ENCODE measurements at places on chromosomes 3 and 15.

- DNase-seq = no peak
Observed at GRCh38 chr15:36608180-36608579, 28.8 kb downstream of the CDIN1 start.

DNA sequence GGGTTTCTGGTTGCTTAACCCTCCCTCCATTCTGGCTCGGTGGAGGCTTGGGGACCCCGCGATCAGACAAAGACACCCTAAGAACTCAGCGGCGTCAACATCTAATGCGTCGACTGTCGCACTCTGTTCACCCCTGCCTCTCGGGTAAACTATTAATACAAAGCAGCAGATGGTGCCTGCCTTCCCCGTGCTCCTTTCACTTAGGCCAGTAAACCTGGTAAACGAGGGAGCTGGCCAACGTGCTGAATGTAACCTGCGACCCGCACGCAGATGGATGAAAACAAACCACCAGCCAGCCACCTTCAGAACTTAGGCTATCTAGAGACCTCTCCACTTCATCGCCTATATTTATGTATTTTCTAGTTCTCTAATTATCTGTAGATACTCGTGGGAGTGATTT, 848 bp upstream of the CADPS start:
- no peak for DNase-seq

DNA sequence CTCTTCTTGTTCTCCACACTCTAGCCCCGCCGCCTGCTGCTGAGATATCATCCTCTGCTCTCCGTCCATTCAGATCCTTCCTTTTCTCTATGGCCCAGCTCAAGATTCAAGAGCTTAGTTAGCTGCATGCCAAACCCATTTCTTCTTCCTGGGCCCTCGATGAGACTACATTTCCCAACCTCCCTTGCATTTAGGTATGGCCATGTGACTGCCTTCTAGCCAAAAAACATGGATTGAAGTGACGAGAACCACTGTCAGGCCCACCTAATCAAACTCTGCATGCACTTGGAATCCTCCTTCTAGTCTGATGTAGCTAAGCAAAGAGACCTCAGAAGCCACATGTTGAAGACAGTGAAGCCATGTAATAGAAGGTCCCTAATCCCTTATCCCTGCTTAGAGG, 308.2 kb downstream of the VPS13C start:
- DNase-seq = no peak

- DNase-seq = peak; percentile 82
Observed at GRCh38 chr3:50572158-50572557, 2.8 kb downstream of the HEMK1 start.

- no peak for DNase-seq
Observed at GRCh38 chr15:25242166-25242879, 196.5 kb downstream of the UBE3A start.

GRCh38 chr15:72796515-72797337, 13.2 kb upstream of the ADPGK start:
- peak; percentile 46 for DNase-seq

GRCh38 chr15:79032656-79033055, 57.9 kb downstream of the RASGRF1 start:
- no peak for DNase-seq

DNA sequence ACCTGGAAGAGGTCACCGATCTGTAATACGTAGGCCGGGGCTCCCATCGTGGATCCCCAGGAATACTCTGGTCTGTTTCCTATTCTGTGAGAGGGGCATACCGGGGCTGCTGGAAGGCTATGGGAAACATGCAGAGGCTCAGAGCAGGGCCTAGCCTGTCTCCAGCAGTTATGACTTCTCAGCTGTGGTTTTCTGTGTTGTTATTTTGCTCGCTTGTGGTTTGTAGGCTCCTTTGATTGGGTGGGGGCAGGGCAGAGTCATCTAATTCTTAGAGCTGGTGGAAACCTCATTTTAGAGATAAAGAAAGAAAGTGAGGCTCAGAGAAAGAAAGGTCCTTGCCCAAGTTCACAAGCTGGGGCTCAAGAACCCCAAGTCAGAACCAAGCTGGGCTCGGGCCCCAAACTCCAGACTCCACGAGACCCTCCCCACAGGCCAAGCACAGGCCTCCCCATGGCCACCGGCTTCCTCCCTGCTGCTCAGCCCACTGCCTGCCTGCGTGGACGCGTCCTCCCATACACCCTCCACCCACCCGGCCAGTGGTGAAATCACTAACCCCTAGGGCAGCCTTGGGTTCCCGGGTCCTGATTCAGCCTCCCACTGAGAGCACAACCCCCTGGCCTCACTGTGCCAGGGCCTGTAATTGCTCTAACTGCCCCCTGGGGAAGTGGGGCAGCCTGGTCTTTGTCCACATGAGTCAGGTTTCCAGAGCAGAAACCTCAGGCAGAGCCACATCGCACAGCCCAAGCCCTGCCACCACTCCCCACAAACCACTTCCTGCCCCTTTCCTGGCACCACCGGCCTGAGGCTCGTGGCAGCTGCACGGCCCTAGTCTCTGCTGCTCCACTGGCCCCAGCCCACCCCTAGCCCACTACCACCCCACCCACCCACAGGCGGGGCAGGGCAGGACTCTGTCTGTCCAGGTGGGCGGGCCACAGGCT, 270.8 kb downstream of the UACA start:
- DNase-seq = peak; percentile 75

- no peak for DNase-seq
Observed at GRCh38 chr3:196652961-196653795, 13.7 kb downstream of the NRROS start.

- peak; percentile 2 for DNase-seq
Observed at GRCh38 chr3:186643493-186643892, 3.3 kb downstream of the FETUB start.

DNA sequence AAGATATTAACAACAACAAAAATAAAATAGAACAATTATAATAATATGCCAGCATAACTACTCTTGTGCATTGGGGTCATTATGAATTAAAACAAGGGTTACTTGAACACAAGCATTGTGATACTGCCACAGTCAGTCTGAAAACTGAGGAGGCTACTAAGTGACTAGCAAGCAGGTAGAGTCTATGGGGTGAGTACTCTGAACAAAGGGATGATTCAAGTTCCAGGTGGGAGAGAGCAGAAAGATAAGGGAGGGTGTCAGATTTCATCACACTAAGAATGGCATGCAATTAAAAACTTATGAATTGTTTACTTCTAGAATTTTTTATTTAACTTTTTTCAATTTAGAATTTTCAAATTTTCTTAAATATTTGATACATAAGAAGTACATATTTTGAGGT, 754.4 kb upstream of the GOLIM4 start:
- DNase-seq = no peak

GRCh38 chr3:159817126-159817525, 171.5 kb upstream of the IL12A start:
- no peak for DNase-seq

- no peak for DNase-seq
Observed at GRCh38 chr3:31300456-31301443, 232.0 kb upstream of the STT3B start.

DNA sequence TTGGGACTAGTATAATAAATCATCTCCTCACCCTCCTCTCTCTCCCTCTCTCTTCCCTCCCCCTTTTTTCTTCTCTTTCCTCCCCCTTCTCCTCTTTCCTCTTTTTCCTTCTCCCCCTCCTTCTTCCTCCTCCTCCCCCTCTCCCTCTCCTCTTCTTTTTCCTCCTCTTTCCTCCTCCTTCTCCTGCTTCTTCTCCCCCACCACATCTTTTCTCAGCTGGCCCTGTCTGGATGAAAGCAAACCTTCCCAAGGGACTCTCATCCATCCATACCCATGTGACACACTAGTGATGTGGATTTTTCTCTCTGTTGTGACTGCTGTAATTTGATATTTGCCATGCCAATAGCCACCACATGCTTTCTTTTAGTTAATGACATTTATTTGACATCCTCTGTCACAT, 127.2 kb downstream of the EBLN2 start:
- no peak for DNase-seq

DNA sequence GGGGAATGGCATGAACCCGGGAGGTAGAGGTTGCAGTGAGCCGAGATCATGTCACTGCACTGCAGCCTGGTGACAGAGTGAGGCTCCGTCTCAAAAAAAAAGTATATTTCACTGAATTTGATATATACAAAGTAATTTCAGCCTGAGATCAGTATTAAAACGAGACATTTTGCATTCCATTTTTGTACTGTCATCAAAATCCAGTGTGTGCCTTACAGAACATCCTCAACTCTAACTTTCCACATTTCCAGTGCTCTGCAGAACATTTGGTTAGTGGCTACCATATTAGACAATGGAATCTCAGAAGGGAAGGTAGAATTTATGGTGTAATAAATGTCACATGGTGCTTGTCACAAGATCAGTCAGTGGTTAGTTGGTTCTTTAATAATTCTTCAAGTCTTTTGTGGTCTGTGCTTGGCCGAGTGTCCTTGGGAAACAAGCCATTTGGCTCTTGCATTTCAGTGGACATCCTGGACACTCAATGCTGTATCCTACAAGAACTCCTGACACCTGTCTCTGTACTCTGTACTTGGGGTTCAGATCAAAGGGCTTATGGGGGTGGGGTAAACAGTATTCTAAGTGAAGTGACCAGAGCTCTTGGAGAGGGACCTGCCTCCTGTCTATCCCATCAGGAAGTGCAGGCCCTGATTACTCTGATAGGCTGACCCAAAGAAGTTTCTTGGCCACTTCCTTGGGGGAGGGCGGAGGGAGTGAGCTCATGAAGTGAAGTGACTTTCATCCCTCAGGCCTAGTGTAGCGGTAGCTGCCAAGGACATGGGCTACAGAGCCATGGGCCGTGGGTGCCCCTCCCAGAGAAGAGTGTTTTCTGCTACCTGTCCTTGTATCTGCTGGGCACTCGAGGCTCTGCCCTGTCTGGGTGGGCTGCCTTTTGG, 3.7 kb downstream of the ACVR2B start:
- DNase-seq = no peak

DNA sequence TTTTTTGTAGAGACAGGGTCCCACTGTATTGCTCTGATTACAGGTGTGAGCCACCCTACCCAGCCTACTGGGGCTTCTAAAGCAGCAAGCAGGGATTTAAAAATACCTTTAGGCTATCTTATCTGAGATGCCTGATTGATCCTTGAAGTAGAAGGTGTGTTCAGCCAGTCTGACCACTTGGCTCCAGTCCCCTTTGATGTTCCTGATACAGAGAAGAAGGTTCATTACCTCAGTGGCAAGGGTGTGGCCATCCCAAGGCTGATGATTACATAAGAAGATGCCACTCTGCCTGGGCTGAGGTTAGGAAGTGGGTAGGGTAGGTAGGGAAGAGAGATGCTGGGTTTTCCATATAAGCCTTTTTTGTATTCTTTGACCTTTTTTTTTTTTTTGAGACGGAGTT, 11.2 kb upstream of the DCAF1 start:
- no peak for DNase-seq

DNA sequence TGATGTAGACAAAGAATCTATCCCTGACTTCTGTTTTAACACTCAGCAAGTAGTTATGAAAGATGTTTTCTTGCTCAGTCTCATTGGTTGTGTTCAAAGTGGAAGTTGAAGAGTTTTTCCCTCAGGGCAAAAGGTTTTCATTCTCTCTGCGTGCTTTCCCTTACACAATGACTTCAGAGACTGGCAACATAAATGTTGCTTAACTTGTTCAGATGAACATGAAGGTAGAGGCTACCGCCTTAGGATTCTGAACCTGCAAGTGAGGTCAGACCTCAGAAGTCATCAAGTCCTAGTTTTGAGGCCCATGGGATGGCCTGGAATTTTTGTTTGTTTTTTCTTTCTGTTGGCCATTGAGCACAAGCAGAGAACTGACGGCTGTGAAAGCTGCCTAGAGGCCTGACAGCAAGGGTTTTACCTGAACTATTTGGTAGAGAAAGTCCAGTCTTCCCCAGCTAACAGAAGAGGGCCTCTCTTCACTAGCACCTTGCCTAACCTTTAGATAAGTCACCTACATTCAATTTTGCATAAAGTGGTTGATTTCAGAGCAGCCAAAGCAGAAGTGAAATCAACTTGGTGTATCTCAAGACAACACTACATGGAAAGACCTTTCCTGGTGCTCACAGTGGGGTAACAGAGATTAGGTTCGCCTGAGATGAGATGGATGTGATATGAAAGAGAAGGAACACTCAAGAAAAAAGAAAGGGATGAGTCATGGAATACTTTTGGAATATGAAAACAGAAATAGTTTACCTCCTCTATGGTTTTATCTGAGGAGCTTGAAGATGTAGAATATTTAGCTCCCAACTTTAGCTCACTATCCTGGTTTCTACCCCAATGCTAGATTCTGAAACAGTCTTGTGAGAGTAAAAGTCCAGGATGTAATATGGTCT, 53.6 kb upstream of the AP4E1 start:
- DNase-seq = no peak

- DNase-seq = no peak
Observed at GRCh38 chr3:141860086-141860669, 16.3 kb upstream of the ATP1B3 start.

GRCh38 chr3:23333633-23334032, 130.5 kb downstream of the UBE2E2 start:
- no peak for DNase-seq

DNA sequence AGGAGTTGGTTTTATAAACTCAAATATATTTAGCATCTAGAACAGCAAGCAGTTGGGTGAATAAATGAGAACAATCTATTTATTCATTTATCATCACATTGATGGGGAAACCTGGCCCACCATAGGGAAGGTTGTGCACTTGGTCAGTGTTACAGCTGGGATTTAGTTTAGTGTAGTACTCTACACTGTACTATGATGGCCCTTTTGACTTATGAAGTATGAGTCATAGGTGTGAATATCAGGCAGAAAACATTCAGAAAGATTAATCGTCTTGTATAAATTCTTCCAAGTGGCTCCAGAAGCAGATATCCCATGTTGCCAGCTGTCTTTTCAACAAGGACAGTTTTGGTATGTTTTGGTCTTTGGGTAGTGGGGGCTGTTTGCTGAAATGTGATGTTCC, 38.0 kb downstream of the BBS4 start:
- DNase-seq = no peak

DNA sequence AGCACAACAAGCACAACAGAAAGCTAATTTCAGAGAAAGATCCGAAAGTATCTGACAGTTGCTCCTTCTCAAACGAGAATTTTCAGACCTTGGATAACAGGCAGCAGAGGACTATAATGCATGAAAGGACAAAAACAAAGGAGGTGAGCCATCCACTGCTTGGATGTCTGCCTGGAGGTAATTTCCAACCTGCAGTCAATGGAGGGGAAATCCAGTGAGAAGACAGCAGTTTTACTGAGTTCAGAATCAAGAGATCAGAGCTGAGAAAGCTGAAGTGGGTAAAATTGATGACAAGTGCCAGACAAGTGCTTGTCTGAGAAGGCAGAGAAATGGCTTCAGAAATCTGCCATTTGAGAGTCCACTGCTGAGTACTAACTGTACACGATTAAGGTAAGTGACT, 22.1 kb downstream of the UBE3A start:
- no peak for DNase-seq

GRCh38 chr3:98645039-98645438, 51.6 kb upstream of the CPOX start:
- no peak for DNase-seq

- DNase-seq = no peak
Observed at GRCh38 chr15:41291065-41291631, 41.2 kb downstream of the OIP5 start.
